ENCODE measurements at places on chromosomes 13 and 19.

DNA sequence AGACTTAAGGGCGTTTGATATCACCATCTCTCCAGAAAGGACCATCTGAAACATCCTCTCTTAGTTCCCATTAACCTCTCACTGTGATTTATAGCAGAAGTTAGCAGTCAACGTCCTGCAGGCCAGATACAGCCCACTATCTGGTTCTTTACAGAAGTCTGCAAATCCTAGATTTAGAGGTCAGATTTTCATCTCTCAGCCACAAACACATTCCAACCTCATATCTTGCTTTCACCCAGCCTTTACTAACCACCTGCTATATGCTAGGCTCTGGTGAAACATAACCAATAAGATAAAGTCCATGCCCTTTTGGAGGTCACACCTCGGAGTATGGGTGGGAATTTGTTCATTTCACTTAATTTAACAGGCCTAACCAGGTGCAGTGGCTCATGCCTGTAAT, 76.8 kb upstream of the CACNA1A start:
- no peak for DNase-seq

GRCh38 chr13:112616586-112617362, 28.8 kb upstream of the TUBGCP3 start:
- peak; percentile 26 for DNase-seq

DNA sequence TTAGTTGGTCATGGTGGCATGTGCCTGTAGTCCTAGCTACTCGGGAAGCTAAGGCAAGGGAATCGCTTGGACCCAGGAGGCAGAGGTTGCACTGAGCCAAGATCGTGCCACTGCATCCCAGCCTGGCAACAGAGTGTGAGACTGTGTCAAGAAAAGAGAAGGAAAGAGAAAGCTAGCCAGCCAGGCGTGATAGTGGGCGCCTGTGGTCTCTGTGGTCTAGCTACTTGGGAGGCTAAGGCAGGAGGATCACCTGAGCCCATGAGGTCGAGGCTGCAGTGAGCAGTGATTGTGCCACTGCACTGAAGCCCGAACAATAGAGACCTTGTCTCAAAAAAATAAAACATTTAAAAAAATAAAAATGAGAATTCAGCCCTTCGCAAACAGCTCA, 33.3 kb downstream of the TIMM13 start:
- no peak for DNase-seq

- DNase-seq: no peak
Measured at GRCh38 chr19:7200736-7201135, 93.5 kb downstream of the INSR start.

- DNase-seq: no peak
Measured at GRCh38 chr13:28421676-28422410, 73.1 kb downstream of the FLT1 start.

DNA sequence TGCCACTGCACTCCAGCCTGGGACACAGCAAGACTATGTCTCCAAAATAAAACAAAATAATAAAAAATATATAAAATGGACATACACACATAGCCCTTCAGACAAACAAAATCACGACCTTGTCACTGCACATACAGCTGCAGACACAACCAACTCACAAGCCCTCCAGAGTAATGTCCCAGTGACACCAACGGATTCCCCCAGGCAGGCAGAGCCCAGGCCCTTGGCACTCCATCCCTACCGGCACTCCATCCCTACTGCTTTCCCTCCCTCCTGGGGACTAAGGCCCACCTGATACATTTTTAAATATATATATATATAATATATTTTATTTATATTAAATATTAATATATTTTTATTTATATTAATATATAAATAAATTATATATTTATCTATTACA, 18.5 kb downstream of the ZNF101 start:
- DNase-seq: no peak

GRCh38 chr19:34639491-34640085, 37.4 kb downstream of the SCGB2B2 start:
- DNase-seq: peak; percentile 72

GRCh38 chr13:32257649-32258048, 57.5 kb downstream of the ZAR1L start:
- DNase-seq: no peak

DNA sequence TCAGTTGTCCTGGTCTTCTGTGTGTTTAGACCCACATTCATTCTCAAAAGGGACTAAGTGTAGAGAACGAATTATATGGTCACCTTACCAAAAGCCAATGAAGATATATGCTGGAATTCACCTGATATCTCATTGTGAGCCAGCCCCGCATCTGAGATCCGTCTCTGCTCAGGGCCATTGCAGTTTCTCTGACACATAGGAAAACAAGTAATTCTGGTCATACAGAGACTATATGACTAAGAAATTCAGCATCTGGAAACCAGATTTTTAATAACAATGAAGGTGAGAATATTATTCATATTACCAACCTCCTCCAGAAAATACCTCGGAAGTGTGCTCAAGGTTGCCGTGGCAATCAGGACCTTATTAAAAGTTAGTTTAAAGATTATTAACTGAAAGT, 278.6 kb upstream of the EDNRB start:
- no peak for DNase-seq
